ENCODE measurements at places on chromosomes 4 and X. TPM values are rescaled to one million over a fixed set of nuclear protein-coding genes. Genes with fewer than 3 reads are reported as not detected.

The SNCA gene
- total RNA-seq = 0.45 TPM

The SMIM31 gene
- total RNA-seq = not detected

The ZMYM3 gene
- 18.1 TPM for total RNA-seq

The MAGEC1 gene
- not detected for total RNA-seq

DNA sequence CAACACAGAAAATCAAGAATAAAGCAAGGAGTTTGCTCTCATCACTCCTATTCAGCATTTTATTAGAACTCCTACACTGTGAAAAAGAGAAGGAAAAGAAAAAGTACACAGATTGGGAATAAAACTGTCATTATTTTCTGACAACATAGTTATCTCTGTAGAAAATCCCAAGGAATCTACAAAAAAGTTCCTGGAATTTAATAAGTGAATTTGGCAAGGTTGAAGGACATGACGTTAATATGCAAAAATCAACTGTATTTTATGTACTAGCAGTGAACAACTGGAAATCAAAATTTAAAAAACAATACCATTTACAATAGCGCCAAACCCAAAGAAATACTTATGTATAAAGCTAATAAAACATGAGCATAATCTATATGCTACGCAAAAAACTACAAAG lies 26.3 kb downstream of the CHIC2 start:
- no peak for DNase-seq

DNA sequence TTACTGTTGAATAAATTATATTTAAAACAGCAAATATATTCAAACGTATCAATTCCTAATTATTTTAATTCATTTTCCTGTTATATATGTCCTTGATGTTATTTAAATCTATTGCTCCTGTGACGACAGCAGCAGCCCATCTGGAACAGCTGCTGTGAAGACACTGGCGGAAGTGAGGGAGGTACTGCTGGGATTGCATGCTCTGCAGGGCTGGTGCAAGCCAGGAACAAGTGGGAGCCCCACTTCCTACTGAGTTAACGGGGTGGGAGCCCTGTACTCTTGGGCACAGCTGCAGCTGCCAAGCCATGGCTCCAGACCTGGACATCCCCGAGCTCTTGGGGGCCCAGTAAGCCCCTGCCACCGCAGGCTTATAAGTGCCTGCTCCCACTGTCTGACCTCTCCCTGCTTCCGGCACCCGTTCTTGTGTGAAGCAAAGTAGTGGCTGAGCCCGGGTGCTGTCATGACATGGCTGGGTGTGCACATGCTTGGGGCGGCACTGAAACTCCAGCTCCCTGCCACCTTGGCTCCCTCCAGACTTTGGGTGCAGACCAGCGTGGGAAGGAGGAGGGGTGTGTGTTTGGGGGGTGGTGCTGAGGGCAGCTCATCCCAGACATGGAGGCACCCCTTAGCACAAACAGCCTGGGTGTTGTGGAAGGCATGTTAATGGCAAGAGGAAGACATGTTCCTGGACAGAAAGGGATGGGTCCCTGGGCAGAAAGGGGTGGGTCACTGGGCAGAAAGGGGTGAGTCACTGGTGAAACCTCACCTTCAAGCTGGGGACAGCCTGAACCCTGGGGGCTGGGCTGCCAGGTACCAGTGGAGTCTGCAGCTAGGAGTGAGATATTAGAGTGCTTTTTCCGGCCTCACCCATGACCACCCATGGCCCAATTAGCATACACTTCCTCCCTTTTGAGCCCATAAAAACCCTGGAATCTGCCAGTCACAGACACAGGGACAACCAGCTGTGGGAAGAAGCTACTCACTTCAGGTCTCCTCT lies 1981.3 kb upstream of the IGFBP7 start:
- no peak for DNase-seq

GRCh38 chr4:25330335-25330734 lies 17.8 kb downstream of the ZCCHC4 start:
- no peak for DNase-seq

DNA sequence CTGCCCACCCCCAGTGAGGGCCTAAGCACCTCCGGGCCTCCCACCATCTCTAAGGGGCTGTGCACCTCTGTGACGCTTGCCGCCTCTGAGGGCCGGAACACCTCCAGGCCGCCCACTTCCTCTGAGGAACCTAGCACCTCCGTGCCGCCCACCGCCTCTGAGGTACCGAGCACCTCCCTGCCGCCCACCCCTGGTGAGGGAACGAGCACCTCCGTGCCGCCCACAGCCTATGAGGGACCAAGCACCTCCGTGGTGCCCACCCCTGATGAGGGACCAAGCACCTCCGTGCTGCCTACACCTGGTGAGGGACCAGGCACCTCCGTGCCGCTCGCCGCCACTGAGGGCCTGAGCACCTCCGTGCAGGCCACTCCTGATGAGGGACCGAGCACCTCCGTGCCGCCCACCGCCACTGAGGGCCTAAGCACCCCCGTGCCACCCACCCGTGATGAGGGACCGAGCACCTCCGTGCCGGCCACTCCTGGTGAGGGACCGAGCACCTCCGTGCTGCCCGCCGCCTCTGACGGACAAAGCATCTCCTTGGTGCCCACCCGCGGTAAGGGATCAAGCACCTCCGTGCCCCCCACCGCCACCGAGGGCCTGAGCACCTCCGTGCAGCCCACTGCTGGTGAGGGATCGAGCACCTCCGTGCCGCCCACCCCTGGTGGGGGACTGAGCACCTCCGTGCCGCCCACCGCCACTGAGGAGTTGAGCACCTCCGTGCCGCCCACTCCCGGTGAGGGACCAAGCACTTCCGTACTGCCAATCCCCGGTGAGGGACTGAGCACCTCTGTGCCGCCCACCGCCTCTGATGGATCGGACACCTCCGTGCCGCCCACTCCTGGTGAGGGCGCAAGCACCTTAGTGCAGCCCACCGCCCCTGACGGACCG lies 977 bp downstream of the MAGEE1 start:
- DNase-seq = peak; percentile 36

All from T-helper 17 cell (primary cell).